AG04450 (cell line): ENCODE measurements at places on chromosomes 2 and 18.

GRCh38 chr2:239865059-239865639 lies 160.0 kb downstream of the NDUFA10 start:
- DNase-seq, result no peak

DNA sequence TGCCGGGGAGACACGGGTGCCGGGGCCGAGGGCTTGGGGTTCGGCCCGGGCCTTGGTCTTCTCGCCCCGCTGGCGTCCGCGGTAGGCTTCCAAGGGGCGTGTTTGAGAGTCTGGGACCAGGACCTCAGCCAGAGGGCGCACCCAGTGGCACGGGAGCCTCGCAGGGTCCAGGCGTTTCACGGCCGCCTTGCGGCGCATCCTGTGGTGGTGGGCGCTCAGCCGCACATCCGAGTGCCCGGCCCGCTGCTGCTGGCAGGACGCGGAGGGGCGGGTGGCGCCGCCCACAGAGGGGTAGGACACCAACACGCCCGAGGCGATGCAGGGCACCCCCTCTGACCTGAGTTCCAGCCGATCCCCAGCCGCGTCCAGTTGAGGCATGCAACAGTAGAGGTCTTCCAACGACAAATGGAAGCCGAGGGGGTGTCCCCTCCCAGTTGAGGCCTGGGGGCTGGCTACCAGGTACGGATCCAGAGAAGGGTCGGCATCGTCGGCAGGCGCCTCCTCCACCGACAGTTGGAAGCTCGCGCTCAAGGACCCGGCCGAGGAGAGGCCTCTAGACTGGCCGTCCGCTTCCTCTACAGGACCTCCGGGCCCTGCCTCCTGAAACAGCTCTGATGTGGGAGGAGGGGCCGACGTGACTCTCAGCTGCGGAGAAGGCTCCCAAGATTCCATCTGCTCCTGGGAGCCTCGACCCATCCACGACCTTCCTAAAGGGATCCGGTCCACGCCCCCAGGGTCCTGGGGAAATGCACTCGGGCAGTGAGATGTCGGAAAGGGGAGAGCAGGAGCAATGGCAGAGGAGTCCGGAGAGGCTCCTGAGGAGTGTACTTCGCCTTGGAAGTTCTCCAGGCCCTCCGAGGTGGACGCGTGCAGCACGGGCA lies 6.3 kb downstream of the C2orf81 start:
- no peak for DNase-seq

GRCh38 chr18:32461709-32462272 lies 8.9 kb downstream of the GAREM1 start:
- DNase-seq, result no peak

GRCh38 chr2:106866641-106867040 lies 19.3 kb downstream of the ST6GAL2 start:
- no peak for DNase-seq

- DNase-seq, result no peak
Measured at GRCh38 chr2:101185656-101186055, 34.5 kb upstream of the TBC1D8 start.

GRCh38 chr2:207176247-207176646 lies 10.5 kb upstream of the KLF7 start:
- DNase-seq, result no peak

GRCh38 chr2:224413381-224413780 lies 11.5 kb upstream of the FAM124B start:
- no peak for DNase-seq

DNA sequence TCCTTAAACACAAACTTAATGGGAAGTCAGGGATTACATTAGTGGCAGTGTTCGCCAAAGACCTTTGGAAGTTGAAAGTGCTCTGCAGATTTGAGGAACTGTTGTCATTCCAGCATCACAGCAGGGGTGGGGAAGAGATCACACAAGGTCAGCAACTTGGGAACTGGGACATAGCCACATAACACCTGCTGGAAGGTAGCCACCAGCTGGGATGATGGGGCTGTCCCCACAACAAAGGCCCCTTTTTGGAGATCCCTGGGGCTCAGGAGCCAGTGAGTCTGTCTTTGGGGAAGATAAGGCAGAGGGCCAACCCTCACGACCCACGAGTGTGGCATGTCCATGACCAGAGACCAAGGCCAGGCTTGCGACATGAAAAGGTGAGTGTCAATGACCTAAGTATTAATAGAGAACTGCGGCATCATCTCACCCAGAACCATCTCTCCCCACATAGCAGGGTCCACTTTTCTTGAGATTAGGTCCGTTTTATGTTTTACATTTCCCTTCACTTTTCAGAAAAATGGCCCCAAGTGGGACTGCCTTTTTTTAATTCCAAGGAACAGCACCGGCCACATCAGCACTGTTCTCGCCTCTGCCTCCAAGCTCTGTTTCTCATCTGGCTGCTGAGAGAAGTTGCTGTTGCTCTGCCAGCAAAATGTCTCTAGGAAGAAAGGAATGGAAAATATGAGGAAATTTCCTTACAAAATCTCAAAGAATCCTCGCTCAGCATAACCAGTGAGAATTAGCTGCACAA lies 106.9 kb downstream of the GFPT1 start:
- DNase-seq, result no peak

GRCh38 chr2:147463881-147464520 lies 380.8 kb upstream of the ACVR2A start:
- no peak for DNase-seq

DNA sequence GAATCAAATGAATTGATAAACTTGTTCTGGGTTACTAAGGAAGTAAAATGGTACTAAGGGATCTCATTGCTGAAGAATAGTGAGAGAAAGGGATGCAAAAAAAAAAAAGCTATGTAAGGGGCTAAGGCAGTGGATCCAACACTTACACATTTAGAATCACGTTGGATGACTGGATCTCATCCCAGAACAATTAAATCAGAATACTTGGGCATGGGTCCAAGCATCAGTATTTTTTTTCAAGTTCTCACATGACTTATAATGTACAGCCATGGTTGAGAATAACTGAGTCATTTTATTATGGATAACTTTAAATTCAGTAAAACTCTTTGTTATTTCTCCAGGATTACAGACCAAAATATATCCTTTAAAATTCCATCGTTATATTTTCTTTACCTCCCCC lies 8.5 kb downstream of the DSC1 start:
- no peak for DNase-seq
